Naive thymus-derived CD8-positive, alpha-beta T cell (primary cell): ENCODE measurements at places on chromosomes 3 and 15.

DNA sequence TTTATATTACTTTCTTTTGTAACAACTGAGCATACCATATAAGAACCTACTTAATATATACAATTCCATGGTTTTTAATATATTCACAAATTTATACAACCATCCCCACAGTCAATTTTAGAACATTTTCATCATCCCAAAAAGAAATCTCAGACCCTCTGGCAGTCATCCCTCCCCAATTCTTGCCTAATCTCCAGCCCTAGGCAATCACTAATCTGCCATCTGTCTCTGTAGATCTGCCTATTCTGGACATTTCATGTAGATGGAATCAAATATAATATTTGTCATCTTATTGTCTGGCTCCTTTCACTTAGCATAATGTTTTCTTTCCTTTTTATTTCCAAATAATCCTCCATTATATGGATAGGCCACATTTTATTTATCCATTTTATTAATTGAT is 92.5 kb downstream of the LARS2 start:
- no peak for DNase-seq

GRCh38 chr3:55524565-55525244 is 37.6 kb upstream of the WNT5A start:
- no peak for DNase-seq

DNA sequence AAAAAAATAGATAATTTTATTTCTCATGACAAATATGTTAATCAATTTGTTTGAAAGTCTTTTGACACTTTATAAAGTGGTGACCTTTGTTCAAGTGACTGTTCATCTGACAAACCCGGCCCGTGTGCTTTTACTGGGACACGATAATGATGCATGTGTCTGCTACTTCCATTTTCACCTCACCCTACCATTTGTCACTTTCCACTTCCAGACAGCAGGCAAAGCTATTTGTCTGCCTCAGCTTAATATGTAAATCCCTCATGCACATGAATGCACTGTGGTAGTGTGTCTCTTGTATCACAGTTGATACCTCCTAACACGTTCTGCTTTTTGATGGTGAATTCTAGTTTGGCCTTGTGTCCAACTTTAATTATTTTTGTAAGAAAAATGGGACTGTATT is 204.3 kb downstream of the BBX start:
- no peak for DNase-seq

DNA sequence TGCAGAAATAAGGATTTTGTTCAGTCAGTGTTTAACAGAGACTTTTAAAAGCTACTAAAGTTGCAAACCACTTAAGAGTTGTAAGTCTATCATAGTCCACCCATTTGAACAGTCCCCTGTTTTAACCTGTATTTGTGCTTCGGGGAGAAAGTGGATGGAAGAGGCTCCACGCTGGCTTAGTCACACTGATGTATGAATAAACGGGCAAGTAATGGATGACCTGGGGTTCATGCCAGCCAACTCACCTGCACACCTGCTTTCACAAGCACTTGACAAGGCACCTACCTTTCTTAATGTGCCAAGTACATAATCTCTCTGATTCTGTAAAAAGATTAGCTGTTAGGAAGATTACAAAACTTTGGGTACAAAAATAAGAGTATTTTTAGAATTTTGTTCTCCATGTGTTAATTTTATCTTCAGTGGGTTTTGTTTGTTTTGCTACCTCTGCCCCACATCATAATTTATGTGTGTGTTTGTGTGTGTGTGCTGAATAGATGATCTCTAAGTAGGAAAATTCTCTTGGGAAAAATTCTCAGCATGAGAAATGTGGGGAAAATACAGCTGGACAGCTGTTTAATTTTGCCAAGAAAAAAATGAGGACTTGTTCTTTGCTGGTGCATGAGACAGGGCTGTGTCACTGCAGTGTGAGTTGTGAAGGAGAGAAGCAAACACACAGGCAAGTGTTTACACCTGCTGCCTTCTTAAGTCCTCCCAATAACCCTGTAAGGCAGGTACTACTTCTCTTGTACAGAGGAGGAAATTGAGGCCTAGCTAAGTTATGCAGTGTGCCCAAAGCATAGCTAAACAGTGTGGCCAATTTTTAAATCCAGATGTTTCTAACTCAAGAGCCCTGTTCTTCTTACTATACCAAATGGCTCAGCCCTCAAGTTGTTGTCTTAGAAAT is 181.2 kb upstream of the IL12A start:
- no peak for DNase-seq

- DNase-seq: no peak
Measured at GRCh38 chr3:106401666-106402490, 533.1 kb upstream of the CBLB start.

DNA sequence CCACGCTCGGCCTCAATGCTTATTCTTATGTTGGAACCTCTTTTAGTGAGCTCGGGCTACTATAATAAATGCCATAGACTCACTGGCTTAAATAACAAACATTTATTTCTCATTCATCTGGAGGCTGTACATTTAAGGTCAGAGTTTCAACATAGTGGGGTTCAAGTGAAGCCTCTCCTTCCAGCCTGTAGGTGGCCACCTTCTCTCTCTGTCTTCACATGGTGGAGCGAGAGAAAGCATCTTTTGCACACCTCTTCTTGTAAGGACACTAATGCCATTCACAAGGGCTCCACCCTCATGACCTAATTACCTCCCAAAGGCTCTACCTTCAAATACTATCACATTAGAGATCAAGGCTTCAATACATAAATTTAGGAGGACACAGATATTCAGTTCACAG is 520.3 kb upstream of the EPHA6 start:
- DNase-seq: no peak

GRCh38 chr3:99808163-99808794 is 9.4 kb upstream of the CMSS1 start:
- peak; percentile 38 for DNase-seq

- no peak for DNase-seq
Measured at GRCh38 chr15:40999190-40999589, 45.9 kb downstream of the CHAC1 start.

GRCh38 chr3:133478624-133479023 is 78.8 kb downstream of the BFSP2 start:
- DNase-seq: no peak

GRCh38 chr3:42755681-42756578 is 17.1 kb downstream of the CCDC13 start:
- no peak for DNase-seq

DNA sequence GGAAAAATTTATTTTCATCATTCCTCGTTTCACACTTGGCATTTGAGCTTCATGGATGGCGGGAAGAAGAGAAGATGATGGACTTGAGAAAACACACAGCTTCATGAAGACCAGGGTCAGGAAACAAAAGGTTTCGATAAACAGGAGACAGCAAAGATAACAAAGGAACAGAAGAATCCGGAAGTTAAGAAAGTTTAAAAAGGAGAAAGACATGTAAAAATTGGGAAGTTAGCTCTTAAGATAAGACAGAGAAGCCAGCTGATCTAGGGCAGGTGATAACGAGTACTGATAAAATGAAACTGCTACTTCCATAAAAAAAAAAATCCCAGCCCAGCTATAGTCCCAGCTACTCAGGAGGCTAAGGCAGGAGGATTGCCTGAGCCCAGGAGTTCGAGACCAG is 23.9 kb downstream of the IL5RA start:
- DNase-seq: no peak

DNA sequence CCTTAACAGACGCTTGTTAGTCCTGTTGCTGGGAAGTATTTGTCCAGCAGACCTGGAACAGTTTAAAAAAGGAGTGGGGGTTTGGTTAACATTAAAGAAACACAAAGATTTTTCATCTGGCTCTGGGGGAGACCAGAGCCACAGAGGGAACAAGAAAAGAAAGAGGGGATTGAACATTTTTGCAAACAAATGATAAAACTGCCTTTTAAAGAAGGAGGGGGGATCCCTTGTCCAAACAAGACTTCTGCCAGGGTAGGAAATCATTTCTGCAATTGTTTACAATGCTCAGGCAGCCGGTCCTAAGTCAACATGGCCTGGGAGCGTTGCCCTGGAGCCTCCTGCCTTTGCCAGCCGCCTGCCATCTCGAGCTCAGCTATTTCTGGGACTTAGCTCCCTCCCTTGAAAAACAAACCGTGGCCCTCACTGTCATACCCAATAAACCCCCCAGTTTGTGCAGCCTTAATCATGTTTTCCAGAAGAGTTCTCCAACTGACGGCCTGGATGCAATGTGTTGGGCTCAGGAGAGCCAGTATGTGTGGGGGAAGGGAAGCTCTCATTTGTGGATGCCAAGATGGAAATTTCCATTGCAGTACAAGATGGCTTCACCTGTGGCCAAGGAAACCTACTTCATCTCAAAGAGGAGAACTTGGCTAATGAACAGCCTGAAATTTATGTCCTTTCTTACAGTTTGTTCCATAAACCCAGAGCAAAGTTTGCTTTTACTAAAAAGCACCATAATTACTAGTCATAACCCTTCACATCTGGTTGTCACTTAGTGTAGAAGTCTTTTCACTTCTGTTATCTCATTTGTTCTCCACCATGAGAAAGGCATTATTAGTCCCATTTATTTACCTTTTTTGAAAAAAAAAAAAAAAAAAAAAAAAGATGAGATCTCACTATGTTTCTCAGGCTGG is 75.9 kb upstream of the RNU6-1 start:
- no peak for DNase-seq

- DNase-seq: no peak
Measured at GRCh38 chr3:102460579-102460978, 25.8 kb downstream of the ZPLD1 start.

GRCh38 chr3:39108200-39108710 is 775 bp downstream of the TTC21A start:
- no peak for DNase-seq

DNA sequence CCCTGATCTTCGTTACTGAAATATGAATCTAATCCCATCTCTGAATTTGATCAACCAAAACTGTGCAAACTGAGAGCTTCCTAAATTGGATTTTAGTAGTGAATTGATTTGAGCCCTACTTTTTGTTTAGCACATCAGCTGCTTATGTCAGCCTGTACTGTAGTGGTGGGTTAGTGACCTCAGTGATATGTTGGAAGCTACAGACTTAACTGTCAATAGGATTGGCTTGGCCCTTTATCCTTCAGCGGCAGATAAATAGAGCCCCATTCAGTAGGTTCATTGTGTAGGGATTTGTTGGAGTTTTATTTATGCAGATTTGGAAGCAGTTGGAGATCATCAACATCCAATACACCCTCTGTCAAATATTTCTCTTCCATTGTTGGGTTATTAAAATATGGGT is 409.7 kb downstream of the SOX2 start:
- no peak for DNase-seq

DNA sequence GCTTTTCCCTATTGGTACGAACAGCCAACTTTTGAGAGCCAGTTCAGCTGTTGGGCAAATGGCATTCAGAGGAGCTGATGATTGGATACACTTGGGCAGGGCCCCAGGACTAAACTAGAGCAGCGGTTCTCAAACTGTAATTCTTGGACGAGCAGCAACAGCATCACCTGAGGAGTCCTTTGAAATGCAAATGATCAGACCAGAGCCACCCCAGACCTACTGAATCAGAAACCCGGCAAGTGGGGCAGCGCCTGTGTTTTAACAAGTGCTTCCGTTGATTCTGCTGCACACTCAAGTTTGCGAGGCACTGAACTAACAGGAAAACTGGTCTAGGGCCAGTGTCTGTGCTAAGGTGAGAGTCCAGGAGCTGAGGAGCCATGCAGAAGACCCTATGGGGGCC is 239.7 kb downstream of the UACA start:
- DNase-seq: no peak

- no peak for DNase-seq
Measured at GRCh38 chr3:192843119-192843518, 74.5 kb downstream of the MB21D2 start.

GRCh38 chr3:71087143-71088018 is 496.1 kb downstream of the FOXP1 start:
- DNase-seq: peak; percentile 63

DNA sequence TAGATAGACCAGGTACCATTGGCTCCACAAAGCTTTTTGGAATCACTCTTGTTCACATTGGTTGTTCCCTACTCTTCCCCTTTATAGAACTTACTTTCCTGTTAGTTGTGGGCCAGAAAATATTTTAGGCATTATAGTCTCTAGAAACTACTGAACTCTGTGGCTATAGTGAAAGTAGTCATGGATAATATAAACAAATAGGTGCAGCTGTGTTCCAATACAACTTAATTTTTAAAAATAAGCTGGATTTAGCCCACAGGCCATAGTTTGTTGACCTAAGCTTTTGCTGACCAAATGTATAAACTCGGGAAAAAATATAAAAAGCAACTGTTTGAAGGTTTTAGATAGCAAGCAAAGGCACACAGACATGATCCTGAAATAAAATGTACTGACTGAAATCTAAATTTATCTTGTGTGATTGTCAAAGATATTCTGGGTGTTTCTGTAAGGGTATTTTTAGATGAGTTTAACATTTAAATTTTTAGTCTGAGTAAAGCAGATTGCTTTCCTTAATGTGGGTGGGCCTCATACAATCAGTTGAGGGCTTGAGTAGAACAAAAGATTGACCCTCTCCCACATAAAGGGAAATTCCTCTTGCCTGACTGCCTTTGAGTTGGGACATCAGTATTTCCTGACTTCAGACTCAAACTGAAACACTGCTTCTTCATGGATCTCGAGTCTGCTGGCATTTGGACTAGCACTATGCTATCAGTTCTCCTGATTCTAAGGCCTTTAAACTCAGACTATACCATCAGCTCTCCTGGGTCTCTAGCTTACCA is 13.2 kb downstream of the IQCB1 start:
- no peak for DNase-seq

GRCh38 chr3:80543154-80543553 is 775.4 kb upstream of the ROBO1 start:
- DNase-seq: no peak

- no peak for DNase-seq
Measured at GRCh38 chr3:44125246-44125645, 116.4 kb upstream of the TOPAZ1 start.

GRCh38 chr3:89955156-89955555 is 847.7 kb downstream of the EPHA3 start:
- no peak for DNase-seq

- DNase-seq: no peak
Measured at GRCh38 chr15:101152914-101153313, 98.9 kb downstream of the CHSY1 start.

DNA sequence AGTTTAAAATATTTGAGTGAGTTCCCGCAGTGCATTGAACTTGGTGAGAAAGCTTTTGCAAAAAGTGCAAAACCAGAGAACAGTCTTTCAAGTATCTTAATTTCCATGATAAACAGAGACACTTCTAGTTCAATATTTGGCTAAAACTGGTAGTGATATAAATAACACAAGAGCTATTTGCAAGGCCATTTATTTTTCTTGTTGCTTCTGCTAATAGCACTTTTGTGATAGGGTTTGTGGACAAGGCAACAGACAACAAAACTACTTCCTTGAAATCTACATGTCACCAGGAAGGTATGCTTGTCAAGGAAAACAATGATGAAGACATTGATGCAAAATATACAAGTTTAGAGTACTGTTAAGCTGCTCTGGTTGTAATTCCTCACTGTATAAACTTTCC is 1225.1 kb downstream of the OTOL1 start:
- no peak for DNase-seq

- no peak for DNase-seq
Measured at GRCh38 chr3:56694867-56695683, 12.0 kb upstream of the TASOR start.

DNA sequence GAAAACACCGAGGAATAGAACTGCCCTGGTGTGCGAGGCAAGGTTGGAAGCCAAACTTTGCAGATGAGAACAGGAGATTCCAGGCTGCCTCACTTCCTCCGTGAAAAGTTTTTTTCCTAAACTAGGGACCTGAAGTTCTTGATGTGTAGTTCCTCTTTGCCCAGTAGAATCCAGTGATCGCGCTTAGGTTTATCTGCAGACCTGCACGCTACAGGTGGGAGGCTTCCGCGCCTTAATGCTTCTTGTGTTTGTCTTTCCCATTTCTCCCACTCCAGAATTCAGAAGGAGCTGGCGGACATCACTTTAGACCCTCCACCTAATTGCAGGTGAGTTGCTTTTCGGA is 5.4 kb downstream of the UBE2E1 start:
- DNase-seq: no peak
